ENCODE measurements at places on chromosomes 7 and 10. TPM values are rescaled to one million over a fixed set of nuclear protein-coding genes. Genes with fewer than 3 reads are reported as not detected.

DNA sequence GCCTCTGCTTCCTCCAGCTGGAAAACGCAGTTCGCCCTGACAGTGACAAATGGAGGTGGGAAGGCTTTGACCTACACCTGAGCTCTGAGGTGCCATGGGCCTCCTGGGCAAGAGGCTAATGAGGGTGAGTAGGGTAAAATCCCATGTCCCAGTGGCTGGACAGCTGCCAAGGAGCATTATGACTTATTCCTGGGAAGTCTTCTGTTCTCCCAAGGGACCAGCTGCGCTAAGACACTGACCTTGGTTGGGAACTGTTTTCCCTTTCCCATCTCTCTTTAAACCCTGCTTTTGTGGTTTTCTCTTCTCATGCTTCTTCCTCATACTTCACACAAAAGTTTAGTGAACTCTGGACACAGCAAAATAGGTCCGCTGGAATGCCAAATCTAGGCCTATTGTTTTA lies 72.6 kb downstream of the COPG2 start:
- DNase-seq: no peak

DNA sequence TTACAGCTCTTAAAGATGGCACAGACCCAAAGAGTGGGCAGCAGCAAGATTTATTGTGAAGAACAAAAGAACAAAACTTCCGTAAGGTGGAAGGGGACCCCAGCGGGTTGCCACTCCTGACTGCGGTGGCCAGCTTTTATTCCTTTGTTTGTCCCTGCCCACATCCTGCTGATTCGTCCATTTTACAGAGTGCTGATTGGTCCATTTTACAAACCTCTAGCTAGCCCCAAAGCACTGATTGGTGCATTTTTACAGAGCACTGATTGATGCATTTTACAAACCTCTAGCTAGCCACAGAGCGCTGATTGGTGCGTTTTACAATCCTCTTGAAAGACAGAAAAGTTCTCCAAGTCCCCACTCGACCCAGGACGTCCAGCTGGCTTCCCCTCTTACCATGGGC lies 16.8 kb upstream of the CCSER2 start:
- no peak for DNase-seq

- no peak for DNase-seq
These were observed 225.8 kb upstream of the PHYHIPL start for GRCh38 chr10:58950618-58951017.

DNA sequence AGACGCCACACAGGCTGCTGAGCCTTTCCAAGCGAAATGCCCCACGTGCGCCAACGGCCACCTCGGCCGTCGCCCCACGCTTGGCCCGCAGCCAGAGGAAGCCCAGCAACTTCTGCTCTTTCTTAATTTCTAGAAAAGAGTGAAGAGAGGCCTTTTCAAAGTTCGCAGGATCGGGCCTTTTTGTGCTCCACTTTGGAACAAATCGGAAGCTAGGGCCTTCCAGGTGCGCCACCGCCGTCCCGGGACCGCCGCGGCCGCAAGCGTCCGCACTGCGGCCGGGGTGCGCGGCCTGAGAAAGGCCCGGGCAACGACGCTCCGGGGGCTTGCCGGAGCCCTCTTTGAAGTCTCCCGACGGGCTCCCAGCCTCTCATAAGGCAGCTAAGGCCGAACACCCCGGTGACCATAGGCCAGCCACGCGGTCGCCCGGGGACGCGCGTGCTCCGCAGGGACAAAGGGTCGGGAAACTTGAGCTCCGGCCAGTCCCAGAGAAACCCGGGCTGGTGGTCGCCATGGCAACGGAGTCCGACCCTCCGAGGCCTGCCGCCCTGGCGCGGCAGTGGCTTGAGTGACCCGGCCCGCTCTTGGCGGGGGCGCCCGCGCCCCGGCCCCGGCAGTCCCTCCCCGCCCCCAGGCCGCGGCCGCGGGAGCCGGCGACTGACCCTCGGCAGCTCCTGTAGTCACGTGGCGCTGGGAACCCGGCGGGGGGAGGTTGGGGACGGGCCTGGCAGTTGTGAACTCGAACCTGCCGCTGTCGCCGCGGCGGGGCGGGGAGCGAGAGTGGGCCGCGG lies at the start of gene REPIN1:
Gene REPIN1, plus strand, starts transcription at position 727 of the 788 bp plus-strand sequence. CDS start 890 bp downstream, outside the sequence.
- peak; percentile 92 for DNase-seq

- DNase-seq: no peak
These were observed 61.7 kb downstream of the PWWP2B start for GRCh38 chr10:132458586-132459300.

GRCh38 chr10:122638106-122638505 lies 61.5 kb downstream of the C10orf120 start:
- no peak for DNase-seq

GRCh38 chr10:73931767-73932619 lies 21.1 kb downstream of the PLAU start:
- peak; percentile 71 for DNase-seq

DNA sequence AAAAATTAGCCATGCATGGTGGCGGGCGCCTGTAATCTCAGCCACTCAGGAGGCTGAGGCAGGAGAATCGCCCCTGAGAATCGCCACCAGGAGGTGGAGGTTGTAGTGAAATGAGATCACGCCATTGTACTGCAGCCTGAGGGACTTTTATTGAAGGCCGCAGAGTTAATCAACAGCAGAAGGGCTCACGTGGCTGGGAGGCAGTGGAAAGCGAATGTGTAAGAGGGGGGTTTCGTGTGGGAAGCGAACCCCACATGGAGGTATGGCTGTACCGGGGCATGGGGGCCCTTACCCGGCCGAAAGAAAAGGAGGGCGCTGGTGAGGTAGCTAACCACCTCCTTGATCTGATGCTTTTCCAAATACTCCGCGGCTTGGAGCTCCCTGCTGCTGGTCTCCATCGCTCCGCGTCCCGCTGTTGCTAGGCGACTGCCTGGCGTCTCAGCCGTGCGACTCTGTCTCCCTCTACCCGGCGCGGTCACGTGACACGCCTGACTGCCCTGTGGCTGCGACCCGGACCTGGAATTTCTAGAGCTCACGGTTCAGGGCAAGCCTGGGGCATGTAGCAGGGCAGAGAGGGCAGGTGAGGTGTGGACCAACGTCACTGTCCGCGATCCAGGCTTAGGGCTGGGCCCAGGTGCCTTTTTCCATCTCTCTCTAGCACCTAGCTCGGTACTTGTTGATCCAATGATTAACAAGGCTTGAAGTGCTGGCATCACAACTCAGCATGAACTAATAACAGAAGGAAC lies at the start of gene EFCAB10:
Gene EFCAB10, minus strand, starts transcription at position 428 of the 746 bp plus-strand sequence. Its CDS starts 30 bp downstream, at position 398.
- DNase-seq: peak; percentile 94

DNA sequence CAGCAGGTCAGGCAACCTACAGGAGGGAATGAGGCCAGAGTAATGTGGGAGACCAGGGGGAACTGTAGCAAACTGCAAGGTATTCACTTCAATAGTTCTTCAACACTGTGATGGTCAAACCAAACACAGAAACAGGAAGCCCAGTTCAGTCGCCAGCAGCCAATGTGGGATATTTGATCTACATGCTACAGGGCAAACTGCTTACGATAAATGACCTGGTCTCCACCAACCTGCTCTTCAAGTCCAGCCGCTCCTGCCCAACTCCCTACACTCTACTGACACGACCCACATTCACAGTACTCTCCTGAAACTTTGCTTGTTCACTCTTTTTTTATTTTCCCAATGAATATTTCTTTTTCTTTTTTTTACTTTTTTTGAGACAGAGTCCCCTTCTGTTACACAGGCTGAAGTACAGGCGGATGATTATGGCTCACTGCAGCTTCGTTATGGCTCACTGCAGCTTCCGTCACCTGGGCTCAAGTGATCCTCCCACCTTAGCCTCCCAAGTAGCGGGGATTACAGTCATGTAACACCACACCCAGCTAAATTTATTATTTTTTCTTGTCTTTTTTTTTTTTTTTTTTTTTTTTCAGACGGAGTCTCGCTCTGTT lies 42.1 kb downstream of the MDH2 start:
- DNase-seq: no peak

DNA sequence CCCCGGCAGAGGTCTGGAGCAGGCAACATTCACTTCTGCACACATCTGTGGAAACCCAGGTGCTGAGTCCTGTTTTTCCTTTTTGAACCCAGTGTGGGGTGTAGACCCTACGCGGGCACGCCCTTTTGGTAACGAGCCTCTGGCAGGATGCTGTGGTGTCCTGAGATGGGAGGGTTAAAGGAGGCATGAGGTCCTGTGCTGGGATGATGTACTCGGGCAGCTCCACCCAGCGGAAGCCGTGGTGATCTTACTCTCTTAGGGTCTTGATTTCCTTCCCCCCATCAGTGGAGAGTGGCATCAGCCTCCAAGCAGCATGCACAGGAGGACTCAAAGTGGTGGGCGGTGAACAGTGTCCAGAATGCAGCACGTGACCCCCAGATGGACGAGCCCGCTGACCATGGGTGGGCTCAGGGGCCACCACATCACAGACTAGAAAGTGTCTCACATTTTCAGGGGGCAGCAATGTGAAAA lies 148.6 kb downstream of the DNAJB6 start:
- no peak for DNase-seq

GRCh38 chr10:128814024-128814423 lies 653.0 kb upstream of the MGMT start:
- DNase-seq: no peak

GRCh38 chr7:155793720-155794119 lies 18.5 kb downstream of the SHH start:
- DNase-seq: no peak

GRCh38 chr7:135405969-135406368 lies 103.9 kb downstream of the CNOT4 start:
- no peak for DNase-seq

Gene CLDN4
- 86.2 TPM for polyA plus RNA-seq

Gene AASS
- polyA plus RNA-seq: 64.1 TPM

Gene TACC2
- polyA plus RNA-seq: 24.1 TPM

Gene TMEM178B
- polyA plus RNA-seq: 3.5 TPM

Gene ASAH2
- polyA plus RNA-seq: 1.3 TPM

Gene NPY
- polyA plus RNA-seq: not detected

Gene CALML5
- polyA plus RNA-seq: not detected

Gene PNLIPRP1
- polyA plus RNA-seq: not detected

Gene CUZD1
- 2.2 TPM for polyA plus RNA-seq
